ENCODE measurements at places on chromosomes 2 and 18.

- DNase-seq, result no peak
These were observed 36.7 kb upstream of the ST8SIA5 start for GRCh38 chr18:46793565-46793964.

- DNase-seq, result no peak
These were observed 57.3 kb downstream of the ARHGAP25 start for GRCh38 chr2:68791914-68792313.

DNA sequence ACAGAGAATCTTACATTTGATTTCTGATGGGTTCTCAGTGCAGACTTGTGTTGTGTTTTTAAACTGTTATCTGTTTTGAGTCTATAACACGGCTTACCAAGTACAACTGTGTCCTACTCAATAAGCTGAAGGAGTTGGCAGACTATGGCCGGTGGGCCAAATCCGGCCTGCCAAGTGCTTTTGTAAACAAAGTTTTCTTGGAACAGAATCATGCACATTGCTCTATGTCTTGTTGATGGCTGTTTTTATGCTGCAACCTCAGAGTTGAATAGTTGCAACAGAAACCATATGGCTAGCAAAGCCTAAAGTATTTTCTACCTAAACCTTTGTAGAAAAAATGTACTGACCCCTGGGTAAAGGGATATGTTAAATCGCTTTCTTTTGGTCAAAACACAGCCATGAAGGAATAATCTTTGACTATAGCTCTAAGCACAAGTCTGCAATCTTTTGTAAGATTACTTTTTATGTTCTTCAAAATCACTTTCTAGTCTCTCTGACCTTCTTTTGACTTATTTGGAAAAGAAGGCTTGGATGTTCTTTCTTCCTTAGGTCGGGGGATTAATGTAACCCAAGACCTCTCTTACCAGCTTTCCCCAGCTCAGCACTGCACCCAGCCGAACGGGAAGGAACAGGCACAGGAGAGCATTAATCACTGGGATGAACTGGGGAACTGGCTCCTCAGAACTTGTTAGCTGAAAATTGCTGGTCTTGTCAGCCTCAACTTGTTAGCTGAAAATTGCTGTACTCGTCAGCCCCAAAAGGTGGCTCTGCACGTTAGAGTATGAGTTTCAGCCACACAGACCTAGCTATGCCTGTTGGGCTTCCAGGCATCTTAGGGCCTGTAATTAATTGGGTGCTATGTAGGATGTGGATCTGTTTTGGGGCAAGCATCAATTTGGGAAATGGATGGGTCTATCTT lies 75.4 kb downstream of the CD8B2 start:
- DNase-seq, result peak; percentile 4

DNA sequence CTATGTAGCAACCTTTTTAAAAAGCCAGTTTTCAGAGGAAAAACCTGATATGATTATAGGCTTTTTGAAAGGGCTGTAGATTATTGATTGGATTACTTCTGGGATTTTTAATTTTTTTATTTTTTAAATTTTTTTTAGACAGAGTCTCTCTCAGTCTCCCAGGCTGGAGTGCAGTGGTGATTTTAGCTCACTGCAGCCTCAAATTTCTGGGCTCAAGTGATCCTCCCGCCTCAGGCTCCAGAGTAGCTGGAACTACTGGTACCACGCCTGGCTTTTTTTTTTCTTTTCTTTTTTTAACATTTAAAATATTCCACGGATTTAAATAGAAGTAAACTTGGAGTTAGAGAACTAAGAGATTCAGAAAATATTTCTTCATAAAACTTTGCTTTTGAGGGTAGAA lies 1.2 kb downstream of the MRPL19 start:
- DNase-seq, result no peak

DNA sequence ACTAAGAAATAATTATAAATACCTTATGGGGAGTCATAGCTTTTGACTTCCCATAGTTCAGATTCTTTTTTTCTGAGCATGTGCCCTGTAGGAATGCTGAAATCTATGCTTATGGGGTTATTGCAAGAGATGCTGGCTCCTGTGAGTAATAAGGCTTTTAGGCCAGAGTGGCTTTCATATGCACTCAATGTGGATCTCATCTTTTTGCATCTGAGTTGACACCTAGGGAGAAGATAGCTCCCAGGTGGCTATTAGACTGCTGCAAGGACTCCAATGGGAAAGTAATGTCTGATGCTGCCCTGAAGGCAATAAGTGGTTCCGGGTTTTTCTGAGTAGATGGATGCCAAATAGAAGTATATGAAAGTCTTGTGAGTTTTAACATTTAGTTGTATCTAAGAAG lies 21.0 kb downstream of the DNAH6 start:
- no peak for DNase-seq

All from C1 segment of cervical spinal cord (tissue), 14 donors.